ENCODE measurements at places on chromosomes 11 and 22.

DNA sequence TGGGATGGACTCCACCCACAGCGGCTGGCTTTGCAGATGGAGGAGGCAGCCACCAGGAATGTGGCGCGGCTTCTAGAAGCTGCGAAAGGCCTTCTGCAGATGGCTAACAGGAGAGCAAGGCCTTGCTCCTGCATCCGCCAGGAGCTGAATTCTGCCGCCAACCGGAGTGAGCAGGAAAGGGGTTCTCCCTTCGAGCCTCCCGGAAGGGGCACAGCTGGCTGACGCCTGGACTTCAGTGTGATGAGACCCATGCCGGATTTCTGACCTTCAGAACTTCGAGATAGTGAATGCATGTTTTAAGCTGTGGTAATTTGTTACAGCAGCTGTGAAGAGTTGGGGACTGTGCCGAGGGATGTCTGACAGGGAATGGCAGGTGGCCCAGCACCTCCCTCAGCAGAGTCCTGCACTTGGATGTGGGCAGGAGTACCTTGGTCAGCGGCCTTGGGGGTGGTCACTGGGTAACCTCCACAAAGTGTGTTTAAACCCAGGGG is 7.7 kb downstream of the TBC1D22A start:
- no peak for DNase-seq

DNA sequence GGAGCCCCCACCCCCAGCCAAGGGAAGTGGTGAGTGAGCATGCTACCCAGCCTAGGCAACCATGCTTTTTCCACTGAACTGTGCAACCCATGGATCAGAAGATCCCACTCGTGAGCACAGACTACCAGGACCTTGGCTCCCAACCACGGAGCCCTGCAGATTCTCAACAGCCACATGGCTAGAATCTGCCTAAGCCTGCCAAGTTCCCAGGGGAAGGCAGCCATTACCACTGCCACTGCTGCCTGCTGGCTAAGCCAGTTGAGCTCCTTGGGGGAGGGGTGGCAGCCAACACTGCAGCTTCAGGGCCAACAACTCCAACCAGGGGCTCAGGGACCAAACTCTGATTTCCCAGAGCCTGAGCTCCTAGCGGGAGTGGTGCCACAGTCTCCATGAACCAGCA is 195.8 kb downstream of the DLG2 start:
- no peak for DNase-seq

GRCh38 chr22:26541167-26541819 is 29.0 kb upstream of the TFIP11 start:
- no peak for DNase-seq

- no peak for DNase-seq
Measured at GRCh38 chr11:116257092-116257491, 515.7 kb downstream of the BUD13 start.

GRCh38 chr11:86171627-86172026 is 72.9 kb upstream of the EED start:
- no peak for DNase-seq

DNA sequence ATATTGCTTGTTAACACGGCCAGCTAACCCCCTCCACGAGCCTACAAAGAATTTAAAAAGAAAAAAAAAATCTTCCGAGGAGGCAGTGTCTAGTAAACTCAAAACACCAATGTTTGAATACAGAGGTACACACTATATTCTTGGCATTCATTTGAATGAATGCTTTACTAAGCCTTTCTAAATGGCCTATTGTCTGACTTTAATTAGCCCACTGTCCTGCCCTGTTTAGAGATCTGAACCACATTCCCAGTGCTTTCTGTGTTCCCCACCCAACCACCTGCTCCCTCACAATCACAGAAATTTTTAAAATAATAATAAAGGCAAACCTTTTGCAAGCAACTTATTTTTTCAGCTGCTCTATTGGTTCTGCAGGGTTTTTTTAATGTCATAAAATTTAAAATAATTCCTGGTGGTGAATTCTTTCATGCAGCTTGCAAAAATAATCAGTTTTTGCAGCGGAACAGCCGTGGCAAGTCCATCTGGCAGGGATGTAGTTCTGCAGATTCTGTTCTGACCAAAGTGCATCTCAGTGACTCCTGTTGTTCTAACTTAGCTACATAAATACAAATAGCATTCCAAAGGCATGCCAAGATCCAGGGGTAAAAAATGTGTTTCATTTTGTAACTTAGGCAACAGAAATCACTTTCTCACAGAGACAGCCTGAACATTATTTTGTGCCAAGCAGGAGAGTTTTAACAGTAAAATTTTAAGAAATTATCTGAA is 23.8 kb downstream of the POU2AF2 start:
- DNase-seq = no peak

- DNase-seq = no peak
Measured at GRCh38 chr11:122486793-122487495, 168.6 kb upstream of the UBASH3B start.

DNA sequence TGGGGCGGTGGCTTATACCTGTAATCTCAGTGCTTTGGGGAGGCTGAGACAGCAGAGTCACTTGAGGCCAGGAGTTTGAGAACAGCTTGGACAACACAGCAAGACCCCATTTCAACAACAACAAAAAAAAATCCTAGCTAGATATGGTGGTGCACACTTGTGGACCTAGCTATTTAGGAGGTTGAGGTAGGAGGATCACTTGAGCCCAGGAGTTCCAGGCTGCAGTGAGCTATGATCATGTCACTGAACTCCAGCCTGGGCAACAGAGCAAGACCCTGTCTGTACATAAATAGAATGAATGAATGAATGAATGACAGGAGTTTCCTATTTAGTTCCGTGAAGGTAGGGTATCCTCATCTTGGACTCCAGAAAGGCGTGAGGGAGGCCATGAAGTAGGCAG is 107.0 kb downstream of the OSBP2 start:
- no peak for DNase-seq

DNA sequence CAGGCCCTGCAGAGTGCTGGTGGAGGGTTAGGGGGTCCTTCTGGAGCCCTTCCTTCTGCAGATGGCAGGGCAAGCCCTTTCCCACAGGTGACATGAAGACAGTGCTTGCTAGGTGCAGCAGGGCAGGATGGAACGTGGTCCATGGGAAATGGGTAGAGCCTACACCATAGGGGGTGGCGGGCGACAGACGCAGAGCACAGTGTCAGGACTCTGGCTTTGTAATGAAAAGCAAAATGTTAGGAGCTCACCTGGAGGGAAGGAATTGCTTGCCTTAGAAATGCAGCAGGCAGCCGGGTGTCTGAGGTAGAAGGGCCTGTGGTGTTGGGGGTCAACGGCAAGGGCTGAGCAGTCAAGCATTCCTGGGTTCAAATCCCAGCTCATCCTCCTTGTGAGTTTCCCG is 54.9 kb downstream of the ARHGAP8 start:
- no peak for DNase-seq

GRCh38 chr11:126411971-126412381 is 56.5 kb downstream of the ST3GAL4 start:
- no peak for DNase-seq

DNA sequence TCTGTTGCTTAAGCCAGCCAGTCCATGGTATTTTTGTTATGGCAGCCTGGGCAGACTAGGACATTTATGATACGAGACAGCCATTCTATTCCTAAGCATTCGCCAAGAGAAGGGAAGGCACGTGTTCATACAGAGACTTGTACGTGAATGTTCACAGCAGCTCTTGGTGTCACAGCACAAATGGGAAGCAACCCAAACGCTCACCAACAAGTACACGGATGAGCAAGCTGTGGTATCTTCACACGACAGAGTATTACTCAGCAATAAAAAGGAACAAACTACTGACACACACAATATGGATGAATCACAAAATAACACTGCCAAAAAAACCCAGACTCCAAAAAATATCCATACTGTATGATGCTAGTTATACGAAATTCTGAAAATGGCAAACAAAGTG is 85.1 kb downstream of the PHF21B start:
- no peak for DNase-seq

- DNase-seq = no peak
Measured at GRCh38 chr11:70906101-70906500, 346.3 kb downstream of the SHANK2 start.

DNA sequence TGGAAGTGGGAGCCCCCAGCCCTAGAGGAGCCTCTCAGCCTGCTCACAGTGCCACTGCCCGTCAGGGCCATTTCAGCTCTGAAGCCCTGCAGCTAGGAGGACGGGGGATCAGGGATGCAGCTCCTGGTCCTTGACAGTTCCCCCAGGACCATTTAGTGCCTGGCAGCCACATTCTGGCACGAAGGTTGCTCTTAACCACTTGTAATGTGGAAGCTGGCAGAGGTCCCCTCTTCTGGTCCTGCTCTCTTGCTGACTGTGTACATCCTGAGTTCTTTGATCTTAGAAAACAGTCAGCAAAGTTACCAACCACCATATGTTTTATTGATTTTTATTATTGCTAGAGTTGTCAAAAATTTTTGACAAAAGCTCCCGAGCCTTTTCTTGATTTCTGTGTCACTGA is 44.2 kb downstream of the CABIN1 start:
- no peak for DNase-seq

GRCh38 chr11:5290106-5290505 is 11.6 kb downstream of the OR51B4 start:
- no peak for DNase-seq

GRCh38 chr11:111082664-111083063 is 162.9 kb upstream of the POU2AF2 start:
- DNase-seq = no peak

Data from hypothalamus (tissue), 51 donors.